Mucosa of gallbladder (tissue), 1 donor: ENCODE measurements at places on chromosomes 12 and 14.
A peak's percentile ranks its signal among the peaks of the same experiment; 100 is the strongest.

GRCh38 chr12:19778797-19779196 is 339.5 kb downstream of the AEBP2 start:
- no peak for DNase-seq

DNA sequence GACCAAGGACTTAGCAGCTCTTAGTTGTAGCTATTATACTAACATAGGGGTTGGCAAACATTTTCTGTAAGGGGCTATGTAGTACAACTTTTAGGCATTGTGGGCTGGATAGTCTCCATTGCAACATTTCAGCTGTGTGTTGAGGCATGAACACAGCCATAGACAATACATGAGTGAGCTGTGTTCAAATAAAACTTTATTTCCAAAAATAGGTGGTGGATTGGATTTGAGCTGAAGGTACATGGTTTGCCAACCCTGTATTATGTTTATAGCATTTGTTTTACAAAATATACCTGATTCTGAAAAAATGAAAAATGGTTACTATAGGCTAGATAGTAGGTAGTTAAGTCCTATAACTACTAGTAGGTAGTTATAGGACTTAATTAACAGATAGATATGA is 40.5 kb downstream of the ETNK1 start:
- no peak for DNase-seq

GRCh38 chr12:67318786-67319185 is 49.6 kb downstream of the CAND1 start:
- no peak for DNase-seq

GRCh38 chr12:104896710-104897109 is 61.4 kb downstream of the SLC41A2 start:
- no peak for DNase-seq

DNA sequence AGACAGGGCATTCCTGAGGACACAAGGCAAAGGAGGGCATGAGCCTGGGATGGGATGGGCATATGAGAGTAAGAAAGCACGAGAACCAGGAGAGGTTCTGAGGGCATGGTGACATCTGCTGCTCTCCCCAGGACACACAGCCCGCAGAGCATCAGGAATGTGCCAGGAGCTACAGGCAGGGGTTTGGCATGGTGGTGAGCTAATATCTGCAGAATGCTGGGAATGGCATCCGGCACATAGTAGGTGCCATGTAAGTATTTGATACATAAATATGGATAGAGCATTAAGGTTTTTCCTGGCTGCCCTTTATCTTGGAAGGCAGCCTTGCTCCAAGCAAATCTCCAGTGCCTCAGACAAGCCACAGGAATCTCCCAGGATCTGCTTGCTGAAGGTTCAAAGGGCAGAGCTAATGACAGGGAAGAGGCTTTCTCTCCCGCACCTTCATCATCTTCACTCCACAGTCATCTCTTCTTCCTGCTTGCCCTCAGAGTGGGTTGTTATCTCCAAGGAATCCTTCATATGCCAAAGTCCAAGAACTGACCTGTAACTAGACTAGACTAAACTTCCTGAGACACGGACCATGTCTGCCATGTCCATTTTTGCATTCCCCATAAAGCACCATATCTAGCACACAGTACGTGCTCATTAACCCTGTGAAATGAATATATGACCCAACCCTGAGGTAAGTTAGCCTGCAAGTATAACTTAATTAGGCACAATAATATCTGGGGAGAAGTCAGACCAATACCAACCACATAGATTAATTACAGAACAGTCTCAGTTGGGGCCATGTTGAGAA is 62.0 kb upstream of the SCN8A start:
- DNase-seq, result no peak

DNA sequence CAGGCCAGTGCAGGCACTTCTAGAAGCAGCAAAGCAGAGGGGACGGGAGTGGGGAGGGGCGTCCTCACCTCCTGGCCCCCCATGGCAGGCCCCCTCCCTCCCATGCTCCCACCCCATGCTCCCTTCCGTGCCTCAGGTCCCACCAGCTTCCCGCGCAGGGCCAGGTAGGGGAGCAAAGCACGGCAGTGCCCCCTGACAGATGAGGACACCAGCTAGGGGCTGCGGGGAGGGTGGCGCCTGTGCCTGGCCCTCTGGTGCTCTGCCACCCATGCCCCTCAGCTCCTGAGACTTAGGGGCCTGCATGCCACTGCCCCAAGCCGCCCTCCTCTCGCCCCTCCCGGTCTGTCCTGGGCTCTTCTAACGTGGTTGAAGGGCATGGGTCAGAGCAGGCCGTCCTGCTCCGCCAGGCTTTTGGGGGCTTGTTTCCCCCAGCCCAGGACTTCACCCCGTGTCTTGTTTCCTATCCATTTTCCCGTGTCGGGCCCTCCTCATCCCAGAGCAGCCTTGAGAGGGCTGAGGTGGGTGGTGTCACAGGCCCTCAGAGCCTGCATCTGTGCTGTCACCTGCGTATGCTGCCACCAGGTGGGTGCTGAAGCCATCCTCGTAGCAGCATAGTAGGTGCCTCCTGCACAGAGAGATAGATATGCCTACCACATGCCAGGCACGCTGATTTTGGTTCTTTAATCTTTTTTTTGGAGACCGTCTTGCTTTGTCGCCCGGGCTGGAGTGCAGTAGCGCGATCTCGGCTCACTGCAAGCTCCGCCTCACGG is 10.2 kb downstream of the TRMT61A start:
- no peak for DNase-seq

- no peak for DNase-seq
Observed at GRCh38 chr12:19070341-19070740, 59.2 kb upstream of the PLEKHA5 start.

- no peak for DNase-seq
Observed at GRCh38 chr14:31122921-31123320, 84.7 kb downstream of the HECTD1 start.

GRCh38 chr12:51371295-51371953 is 19.8 kb downstream of the GALNT6 start:
- DNase-seq, result peak; percentile 76

DNA sequence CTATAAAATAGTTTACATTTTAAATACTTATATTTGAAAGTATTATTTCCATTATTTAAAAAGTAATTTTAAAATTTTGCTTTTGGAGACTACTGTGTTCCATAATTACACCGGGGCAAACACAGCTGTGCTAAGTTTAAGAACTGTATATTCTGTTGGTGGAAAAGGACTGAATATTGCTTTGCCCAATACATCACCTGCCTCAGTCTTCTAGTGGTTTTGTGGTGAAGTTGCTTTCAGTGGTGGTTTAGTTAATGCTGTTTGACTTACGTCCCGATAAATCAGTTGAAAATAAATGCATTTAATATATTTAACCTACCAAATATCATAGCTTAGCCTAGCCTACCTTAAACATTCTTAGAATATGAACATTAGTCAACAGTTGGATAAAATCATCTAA is 23.4 kb downstream of the FBXO34 start:
- no peak for DNase-seq

DNA sequence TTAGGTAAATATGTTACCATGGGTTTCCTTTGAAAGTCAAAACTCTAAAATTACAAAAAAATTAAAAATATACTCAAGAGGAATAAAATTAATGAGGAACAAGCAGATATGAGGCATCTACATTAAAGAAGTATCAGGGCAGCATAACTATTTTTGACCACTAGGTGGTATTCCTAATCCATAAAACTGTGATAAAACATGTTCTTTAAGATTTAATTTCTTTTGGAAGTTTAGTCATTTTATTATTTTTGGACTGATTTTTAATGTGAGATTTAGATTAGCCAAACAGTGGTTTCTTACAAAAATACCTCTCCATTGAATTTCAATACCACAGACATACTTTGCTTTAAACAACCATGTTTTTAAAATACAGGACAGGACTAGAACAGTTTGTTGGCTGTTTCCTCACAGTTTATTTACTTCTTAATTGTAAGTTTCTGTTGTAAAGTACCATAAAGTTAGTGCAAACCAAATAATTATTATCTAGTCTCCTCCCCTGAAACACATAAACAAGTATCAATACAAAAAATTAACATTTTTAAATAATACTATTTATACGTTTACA is 49.8 kb downstream of the NTS start:
- no peak for DNase-seq

DNA sequence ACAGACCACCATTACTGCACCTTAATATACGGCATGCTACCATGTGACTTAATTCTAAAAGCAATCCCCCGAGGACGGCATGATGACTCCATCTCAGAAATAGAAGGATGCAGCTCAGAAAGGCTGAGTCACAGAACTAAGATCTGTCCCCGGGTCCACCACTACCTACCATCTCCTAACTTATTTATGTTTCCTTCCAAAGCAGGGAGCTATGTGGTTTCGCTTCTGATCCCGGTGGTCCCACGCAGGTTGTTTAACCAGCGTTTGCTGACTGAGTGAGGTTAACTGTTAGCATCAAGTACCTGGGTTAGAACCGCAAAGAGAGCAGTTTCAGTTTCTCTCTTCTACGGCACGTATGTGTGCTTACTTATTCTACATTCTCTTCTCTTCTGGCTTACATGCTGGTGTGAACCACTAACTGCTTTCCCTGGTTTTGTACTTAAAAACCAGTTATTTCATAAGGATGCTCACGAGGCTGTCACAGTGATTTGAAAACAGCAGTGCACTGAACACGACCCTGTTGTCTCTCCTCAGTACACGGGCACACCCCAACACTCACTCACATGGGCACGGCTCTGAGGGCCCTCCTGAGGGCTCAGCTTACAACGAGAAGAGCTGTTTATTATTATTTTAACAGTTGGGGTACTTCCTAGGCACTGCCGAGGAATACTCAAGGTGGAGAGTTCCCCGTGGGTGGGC is 66.7 kb downstream of the CCDC88C start:
- no peak for DNase-seq

DNA sequence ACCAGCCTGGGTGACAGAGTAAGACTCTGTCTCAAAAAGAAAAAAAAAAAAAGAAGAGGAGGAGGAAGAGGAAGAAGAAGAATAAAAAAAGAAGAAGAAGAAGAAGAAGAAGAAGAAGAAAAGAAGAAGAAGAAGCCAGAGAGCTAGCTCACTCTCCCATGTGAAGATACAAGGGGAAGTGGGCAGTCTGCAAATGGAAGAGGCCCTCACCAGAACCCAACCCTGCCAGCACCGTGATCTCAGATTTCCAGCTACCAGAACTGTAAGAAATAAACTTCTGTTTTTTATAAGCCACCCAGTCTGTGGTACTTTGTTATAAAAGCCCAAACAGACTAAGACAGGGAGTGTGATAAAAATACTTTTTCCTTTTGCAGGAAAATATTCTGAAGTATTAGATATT is 130.7 kb downstream of the ETNK1 start:
- no peak for DNase-seq

GRCh38 chr14:31090883-31091764 is 64.9 kb upstream of the STRN3 start:
- DNase-seq, result peak; percentile 42

DNA sequence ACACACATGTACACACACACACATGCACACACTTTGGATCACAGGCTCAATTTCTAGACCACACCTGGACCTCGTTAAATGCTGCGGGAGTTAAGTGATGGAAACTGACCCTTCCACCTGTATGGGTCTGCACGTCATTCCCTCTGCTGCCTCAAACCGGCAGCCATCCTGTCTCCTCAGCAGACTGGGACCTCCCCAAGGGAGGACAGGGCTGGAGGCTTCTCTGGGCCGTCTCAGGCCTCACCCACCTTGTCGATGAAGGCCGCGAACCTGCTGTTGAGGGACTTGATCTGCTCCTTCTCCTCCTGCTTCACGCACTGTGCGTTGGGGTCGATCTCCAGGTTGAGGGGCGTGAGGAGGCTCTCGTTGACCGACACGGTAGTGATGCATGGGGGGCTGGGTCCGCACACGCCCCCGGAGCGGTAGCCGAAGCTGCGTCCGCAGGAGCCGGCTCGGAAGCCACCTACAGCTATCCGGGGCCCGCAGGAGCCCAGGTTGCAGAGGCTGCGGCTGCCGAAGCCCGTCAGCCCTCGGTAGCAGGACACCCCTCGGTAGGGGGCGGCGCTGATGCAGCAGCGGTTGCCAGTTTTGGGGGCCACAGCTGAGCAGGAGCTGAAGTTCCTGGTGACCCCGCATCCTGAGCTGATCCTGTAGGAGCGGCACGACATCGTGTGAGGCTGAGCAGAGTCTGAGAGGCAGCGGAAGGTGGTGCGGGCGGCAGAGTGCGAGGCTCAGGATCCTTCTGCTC is at the start of gene KRT85:
Gene KRT85, minus strand, starts transcription at position 744 of the 748 bp plus-strand sequence. Its CDS starts 76 bp downstream, at position 668.
- DNase-seq, result no peak

- no peak for DNase-seq
Observed at GRCh38 chr14:54312166-54312801, 84.5 kb upstream of the CDKN3 start.

DNA sequence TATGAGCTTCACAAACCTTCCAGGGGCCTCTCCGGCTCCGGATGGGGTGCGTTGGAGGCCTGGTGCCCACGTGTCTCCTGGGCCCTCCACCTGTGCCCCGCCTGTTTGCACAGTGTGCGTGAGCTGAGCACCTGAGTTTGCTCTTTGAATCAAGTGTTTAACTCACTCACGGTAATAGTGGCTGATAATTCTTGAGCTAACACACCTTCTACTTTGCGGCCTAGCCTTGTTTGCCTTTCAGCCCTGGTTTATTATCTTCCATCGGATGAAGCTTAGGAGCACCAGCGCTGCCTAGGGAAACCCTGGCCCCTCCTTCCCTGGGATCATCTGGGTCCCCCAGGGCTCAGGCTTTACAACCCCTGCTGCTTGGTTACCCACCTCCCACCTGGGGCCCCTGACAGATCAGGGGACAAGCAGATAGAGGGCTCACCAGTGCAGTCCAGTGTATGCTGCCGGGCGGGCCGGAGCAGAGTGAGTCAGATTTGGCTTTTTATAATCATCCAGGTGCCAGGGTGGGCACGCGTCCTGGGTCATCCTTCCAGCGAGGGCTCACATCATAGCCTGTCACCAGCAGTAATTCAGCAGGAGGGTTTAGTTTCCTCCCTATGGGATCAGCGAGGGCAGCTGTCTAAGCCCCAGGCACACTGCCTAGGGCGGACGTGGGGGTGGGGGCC is 62.8 kb upstream of the RFLNA start:
- DNase-seq, result peak; percentile 16

GRCh38 chr12:56980941-56981530 is 23.6 kb upstream of the RDH16 start:
- DNase-seq, result no peak

DNA sequence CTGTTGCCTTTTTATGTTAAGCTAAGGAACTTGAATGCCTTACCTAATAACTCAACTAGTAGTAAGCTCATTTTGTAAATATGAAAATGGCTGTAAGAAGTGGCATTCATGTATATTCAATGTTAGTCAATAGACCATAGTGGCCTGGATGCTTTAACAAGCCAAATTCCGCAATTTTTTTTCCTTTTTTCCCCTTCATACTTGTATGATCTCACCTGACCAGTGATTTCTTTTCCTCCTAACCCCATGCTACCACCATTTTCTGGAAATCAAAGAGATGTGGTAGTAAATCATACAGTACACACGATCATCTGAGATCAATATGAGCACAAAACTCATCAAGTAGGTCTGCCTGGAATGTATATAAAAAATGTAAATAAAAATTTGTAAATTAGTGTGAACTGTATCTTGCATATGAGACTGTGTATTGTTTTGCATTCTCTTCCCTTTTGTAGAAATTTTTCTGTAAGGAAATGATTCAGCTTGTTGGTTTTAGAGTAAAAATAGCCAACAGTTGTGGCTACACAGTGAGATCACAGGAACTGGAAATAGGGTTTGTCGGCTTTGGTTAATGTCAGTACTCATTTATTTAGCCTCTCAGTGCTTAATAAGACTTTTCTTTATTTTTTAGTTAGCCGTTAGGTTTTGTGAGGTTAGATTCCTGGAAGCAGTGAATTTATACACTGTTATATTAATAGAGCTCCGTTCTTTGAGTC is 62.5 kb downstream of the ETNK1 start:
- no peak for DNase-seq

- peak; percentile 82 for DNase-seq
Observed at GRCh38 chr14:61476754-61477410, 155.5 kb downstream of the PRKCH start.
